Right renal cortex interstitium (tissue), 3 donors: ENCODE measurements at places on chromosomes 1 and 21.

- DNase-seq: no peak
These were observed 176.5 kb upstream of the ST6GALNAC5 start for GRCh38 chr1:76690766-76691165.

DNA sequence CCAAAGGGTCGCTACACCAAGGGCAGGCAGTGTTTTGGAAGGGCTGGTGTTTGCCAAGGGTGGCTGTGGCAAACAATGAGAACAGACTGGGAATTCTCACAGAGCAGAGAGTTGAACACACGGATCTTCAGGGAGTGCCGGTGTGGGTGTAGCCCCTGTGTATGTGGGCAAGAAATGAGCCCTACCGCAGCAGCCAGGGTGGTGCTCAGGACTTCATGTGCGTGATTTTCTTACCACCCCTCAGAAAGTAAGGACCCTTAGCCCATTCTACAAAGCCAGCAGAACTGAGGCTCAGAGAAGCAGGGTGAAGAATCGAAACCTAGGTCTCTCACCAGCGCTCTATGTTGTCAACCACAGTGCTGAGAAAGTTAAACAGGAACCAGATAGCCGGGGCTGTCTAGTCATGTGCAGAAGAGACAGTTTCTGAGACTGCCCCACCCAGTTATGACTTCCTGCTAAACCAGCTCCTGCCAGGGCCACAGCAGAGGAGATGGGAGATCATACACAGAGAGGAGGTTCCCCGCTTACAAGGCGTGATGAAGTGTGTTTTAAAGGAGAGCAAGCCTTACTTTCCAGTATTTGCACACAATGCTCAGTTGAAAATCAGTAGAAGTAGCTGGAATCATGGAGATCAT, 21.9 kb upstream of the MORC3 start:
- no peak for DNase-seq

- no peak for DNase-seq
These were observed 3.9 kb upstream of the LRRC52 start for GRCh38 chr1:165539908-165540307.

- DNase-seq: no peak
These were observed 28.9 kb downstream of the OBSCN start for GRCh38 chr1:228236744-228237143.

- no peak for DNase-seq
These were observed 3.8 kb downstream of the PTAFR start for GRCh38 chr1:28172713-28173150.

- DNase-seq: no peak
These were observed 202.0 kb downstream of the MATN1 start for GRCh38 chr1:30521261-30521865.

GRCh38 chr1:237115035-237115434, 73.1 kb downstream of the RYR2 start:
- DNase-seq: no peak

DNA sequence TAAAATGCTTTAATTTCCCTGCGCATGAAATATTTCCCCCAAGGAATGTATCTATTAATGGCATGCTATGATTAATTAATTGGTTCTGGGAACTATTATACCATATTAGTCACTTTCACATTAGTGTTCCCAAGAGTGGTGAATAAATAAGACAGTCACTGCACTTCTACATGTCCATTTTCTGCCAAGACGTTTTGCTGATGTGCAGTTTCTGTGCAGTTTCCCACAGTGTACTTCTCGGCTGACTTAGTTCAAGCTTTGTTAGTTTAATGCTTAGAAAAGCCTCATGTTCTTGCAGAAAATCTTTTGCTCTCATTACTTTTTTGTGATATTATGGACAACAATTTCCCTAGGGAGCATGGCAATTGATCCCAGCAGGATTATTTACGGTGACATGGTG, 1014.5 kb downstream of the BRINP3 start:
- DNase-seq: no peak

DNA sequence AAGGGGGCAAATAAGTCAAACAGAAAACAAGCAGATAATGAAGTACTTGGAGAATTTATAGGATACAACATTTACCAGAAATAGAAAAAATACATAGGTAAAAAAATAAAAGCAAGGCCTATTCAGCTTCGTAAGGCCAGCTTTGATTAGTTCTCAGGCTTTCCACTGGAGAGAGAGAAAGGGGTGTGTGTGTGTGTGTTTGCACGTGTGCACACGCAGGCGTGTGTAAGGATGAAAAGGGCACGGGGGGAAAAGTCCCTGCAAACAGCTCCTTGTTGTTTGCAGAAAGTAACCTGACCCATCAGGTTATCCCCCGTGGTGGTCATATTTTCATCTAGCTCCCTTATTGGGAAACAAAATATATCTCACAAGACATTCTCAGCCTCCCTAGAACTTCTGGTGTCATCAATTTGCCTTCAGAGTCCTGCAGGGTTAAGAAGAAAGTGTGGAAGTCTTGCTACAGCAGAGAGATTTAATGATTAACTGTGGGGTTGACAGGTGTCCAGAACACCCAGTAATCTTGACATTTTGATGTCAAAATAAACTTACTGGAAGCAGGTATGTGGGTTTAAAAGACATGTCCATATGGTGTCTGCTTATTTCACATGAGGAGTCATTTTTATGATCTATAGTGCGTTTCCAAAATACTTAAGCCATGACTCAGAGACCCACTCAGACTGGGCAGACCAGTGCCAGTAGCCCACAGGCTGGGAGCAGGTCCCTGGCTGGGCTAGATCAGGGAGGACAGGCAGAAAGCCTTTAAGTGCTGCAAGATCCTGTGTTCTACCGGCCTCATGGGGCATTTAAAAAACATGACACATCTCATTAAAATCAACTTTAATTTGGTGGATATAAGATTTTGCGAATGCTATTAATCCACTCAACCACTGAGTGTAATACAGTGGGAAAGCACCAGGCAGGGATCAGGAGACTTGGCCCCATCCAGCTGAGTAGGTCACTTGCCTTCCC, 487.6 kb upstream of the CAMK1G start:
- DNase-seq: no peak

GRCh38 chr1:226732856-226733291, 6.2 kb downstream of the ITPKB start:
- no peak for DNase-seq

GRCh38 chr1:30743584-30744059, 14.0 kb downstream of the LAPTM5 start:
- DNase-seq: no peak

GRCh38 chr1:109569323-109569722, 20.9 kb downstream of the GNAI3 start:
- DNase-seq: no peak

GRCh38 chr1:208985231-208985630, 598.3 kb upstream of the CAMK1G start:
- DNase-seq: no peak

DNA sequence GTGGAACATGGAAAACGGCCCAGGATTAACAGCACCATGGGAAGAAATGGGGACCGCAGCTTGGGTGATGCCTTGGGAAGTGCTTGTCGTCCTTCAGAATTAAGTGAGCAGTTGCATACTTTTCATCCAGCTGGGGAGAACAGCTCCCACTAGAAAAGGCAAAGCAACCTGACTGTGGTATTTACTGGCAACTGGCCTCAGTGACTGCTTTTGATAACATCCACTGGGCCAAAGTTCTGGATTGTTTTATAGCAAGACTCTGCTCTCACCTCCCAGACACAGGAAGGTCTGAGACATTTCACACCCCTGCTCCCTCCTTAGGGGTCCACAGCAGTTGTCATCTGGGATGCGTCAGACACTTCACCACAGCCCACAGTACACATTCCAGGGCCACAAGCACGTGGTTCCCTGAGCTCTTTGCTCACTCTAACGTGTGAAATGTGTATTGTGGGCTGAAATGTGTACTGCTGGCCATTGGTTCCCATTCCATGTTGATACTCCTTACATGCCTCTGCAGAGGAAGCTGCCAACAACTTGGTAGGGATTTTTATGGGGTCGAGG, 6.6 kb downstream of the PAPPA2 start:
- no peak for DNase-seq

- DNase-seq: no peak
These were observed 25.4 kb upstream of the FMO1 start for GRCh38 chr1:171222936-171223335.

- no peak for DNase-seq
These were observed 101.4 kb downstream of the PLPPR5 start for GRCh38 chr1:98903261-98903660.

DNA sequence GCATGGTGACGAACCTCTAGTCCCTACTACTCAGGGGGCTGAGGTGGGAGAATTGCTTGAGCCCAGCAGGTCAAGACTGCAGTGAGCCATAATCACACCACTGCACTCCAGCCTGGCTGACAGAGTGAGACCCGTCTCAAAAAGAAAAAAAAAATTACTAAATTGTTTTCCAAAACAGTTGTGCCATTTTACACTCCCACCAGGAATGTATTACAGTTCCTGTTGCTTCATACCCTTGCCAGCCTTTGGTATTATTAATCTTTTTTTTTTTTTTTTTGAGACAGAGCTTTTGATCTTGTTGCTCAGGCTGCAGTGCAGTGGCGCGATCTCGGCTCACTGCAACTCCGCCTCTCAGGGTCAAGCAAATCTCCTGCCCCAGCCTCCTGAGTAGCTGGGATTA, 55.9 kb downstream of the RPS6KA1 start:
- DNase-seq: no peak

DNA sequence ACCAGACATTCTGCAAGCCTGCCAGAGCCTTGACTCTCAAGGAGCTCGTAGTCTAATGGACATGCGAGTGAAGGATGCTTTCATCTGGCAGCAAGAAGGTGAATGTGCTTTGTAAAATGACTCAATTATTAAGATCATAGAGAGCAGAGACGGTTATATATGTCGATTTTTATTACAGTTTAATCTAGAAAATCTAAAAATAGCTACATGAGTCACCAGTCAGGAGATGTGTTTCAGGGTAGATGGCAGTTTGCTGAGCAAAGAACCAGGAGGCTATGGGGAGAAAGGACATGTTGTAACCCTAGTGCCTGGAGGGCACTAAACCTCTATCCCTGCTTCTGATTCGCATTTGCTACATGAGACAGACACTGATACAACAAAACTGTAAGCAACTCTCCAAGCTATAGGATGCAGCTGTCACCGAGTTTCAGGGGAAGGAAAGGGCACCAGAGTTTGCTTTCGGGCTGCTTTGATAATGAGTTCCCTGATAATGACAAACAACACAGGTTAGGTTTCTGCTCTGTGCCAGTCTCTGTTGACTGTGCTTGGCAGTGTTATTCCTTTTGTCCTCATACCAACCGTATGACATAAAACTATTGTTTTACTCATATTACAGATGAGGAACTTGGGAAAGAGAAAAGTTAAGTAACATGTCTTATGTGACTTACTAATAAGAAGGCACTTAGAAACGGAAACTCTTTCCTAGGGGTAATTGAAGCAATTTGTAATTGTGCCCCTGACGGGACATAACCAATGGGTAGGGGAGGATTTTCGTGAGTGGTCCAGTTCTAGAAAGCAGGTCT, 43.2 kb downstream of the C1orf198 start:
- no peak for DNase-seq

DNA sequence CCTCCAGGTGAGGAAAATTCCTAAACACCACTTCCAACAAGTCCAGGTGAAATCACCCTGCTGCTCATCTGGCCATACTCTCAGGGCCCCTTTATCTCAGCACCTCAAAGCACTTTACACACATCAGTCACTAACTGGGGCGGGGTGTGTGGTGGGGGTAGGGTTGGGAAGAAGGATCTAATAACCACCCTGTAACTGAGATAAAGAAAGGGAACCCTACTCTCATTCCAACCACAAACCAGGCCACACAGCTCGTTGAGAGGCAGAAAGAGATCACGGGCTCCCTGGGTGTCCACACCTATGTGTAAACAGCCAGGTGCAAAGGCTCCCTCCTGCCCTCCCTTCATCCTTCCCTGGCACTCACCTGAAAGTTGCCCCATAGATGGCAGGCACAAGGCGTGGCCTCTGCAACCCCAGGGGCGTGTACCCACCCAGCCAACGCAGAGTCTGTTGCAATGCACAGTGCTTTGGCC, 20.4 kb downstream of the GPR161 start:
- no peak for DNase-seq

GRCh38 chr1:208158640-208159554, 85.3 kb downstream of the PLXNA2 start:
- no peak for DNase-seq

GRCh38 chr1:64476251-64476952, 6.5 kb downstream of the CACHD1 start:
- DNase-seq: no peak

GRCh38 chr21:21183092-21183491, 184.9 kb downstream of the NCAM2 start:
- DNase-seq: no peak

DNA sequence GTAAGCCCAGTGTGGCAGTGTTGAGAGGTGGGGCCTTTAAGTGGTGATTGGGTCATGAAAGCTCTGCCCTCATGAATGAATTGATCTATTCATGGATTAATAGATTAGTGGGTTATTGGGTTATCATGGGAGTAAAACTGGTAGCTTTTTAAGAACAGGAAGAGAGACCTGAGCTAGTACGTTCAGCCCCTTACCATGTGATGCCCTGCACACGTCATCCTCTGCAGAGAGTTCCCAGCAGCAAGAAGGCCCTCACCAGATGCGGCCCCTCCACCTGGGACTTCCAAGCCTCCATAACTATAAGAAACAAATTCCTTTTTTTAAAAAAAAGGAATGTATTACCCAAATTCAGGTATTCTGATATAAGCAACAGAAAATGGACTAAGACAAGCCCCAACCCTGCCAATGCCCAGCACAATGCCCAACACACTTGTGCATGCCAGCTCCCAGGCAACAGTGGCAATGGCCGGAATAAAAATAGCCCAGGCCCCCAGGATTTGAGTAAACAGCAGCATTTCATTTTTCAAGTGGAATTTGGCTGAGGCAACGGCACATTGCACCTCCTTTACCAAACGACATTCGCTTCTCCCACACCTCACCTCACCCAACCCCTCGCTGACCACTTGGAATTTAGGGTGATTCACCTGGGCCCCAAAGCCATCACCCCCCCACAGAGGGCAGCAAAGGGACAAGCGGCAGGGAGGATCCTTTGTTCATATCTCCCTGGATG, 215.9 kb downstream of the TOMM20 start:
- DNase-seq: no peak

DNA sequence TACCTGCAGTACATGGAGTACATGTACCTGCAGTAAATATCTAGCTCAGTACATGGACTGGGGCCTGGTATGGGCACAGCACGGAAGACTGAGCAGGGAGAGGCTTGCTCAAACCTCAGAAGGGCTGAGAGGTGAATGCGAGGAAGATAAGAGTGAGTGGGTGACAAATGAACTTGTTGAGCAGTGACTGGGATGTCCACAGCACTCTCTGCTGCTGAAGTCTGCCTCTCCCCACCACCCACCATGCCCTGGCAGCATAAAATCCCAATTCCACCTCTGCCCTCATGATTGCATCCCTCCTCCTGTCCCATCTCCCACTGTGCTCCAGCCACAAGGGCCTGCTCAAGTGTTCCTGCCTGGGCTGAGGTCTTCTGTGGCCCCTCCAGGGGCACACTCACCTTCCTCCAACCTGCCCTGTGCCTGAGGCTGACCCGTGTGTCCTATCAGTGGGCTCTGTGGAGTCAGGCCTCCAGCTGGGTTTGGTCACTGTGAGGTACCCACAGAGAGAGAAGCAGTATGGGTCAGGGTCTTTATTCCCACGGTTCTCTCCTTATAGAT, 114.2 kb downstream of the FOXD2 start:
- DNase-seq: no peak

- DNase-seq: no peak
These were observed 148.5 kb downstream of the DHRS3 start for GRCh38 chr1:12469493-12469892.

- DNase-seq: no peak
These were observed 301.0 kb upstream of the C1orf87 start for GRCh38 chr1:60374537-60374936.

GRCh38 chr1:2226525-2227345, 1.4 kb upstream of the SKI start:
- no peak for DNase-seq

- no peak for DNase-seq
These were observed 171.2 kb upstream of the PTGFR start for GRCh38 chr1:78319603-78320002.

- no peak for DNase-seq
These were observed 109.5 kb upstream of the F3 start for GRCh38 chr1:94651076-94651475.
